ENCODE measurements at places on chromosomes 13 and 19.

- peak; percentile 62 for DNase-seq
Observed at GRCh38 chr19:11091703-11092153, 2.5 kb downstream of the LDLR start.

DNA sequence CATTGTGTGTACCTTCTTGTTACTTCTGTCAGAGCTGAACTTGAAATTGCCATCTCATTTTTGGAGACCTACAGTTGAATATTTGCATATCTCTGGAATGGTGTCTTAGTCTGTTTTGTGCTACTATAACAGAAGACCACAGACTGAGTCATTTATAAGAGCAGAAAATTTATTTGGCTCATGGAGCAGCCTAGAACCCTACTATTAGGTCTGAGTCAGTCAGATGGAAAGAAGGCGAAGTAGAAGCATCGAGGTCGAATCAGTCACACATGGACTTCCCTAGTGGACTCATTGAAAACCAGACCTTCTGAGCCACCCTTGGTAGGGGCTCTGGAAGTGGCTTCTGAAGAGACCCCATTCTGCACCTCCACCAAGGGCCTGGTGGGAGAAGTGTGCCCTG lies 33.9 kb upstream of the TPT1 start:
- no peak for DNase-seq

DNA sequence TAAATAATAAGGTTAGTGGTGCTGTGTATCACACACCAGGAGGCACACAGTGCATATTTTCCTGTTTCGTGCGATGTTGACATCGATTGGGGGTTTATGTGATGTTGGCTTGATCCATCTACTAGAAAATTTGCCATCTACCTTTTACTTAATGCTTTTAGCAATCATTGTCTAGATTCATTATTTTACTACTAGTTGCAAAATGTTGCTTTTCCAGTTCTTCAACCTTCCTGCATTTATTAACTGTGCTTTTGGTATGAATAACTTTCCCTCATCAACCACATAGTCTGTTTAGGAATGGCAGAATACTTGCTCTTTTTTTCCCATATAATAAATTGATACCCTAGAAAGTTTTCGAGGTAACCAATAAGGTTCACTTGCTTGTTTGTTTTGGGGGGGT lies 17.5 kb downstream of the C13orf42 start:
- DNase-seq, result no peak

DNA sequence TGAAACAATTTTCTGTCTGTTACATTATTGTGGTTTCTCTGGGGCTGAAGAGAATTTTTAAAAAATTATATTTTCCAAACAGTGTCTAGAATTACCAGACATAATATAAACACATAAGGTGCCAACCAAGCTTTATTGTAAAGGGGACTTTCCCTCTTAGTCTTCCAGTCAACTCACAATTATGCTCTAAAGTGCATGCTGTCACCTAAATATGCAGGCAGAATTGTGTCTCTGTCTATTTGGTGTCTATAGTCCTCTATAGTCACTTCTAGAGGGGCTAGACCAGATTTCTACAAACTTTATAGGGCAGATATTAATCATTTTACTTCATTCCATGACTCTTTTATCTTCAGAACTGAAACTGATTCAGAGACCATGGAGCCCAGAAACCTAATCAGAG lies 12.8 kb downstream of the ZNF254 start:
- no peak for DNase-seq

DNA sequence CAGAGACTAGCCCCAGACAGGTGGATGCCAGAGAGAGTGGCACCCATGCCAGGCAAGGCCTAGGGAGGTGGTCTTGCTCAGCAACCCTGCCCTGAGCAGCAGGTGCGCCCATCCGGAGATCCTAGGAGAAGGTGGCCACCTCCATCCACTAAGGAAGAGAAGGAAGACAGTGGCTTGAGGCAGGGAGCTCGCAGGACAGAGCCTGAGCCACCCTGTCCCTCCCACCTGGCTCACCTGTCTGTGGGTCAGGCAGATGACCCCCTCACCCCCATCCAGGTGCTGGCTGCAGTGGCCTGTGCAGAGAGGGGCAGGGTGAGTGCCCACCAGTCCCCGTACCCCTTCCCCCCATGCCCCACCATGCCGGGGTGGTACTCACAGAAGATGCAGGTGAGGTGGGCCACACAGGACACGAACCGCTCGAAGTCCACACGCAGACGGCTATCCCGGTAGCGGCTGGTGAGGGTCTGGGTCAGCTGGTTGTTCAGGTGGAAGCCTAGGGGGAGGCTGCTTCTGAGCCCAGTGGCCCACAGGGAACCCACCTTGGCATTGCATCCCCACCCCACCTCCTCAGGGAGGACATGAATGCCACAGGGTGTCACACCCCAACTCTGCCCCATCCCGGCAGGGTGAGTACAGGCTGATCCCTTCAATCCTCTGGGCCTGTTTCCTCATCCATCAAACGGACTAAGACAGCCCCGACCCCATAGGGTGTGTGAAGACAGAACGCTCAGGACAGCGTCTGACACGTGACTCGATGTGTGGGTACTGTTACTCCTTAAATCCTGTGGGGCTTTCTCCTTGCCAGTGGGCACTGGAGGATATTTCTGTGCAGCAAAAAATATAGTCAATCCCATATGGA lies 13.3 kb downstream of the CAPN12 start:
- no peak for DNase-seq

- no peak for DNase-seq
Observed at GRCh38 chr19:45100846-45101252, 7.9 kb downstream of the PPP1R37 start.

DNA sequence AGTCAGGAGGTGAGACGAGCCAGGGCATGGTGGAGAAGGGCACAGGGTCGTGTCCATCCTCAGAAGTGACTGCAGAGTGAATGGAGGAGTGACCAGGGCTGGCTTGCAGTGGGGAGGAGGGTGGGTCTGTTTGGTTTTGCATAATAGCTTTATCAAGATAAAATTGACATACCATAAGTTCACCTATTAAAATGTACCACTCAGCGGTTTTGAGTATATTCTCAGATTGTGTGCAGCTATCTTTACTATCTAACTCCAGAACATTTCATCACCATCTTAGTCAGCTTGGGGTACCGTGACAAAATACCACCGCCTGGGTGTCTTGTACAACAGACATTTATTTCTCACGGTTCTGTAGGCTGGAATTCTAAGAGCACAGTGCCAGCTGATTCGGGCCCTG lies 13.2 kb downstream of the ZNF8 start:
- no peak for DNase-seq

DNA sequence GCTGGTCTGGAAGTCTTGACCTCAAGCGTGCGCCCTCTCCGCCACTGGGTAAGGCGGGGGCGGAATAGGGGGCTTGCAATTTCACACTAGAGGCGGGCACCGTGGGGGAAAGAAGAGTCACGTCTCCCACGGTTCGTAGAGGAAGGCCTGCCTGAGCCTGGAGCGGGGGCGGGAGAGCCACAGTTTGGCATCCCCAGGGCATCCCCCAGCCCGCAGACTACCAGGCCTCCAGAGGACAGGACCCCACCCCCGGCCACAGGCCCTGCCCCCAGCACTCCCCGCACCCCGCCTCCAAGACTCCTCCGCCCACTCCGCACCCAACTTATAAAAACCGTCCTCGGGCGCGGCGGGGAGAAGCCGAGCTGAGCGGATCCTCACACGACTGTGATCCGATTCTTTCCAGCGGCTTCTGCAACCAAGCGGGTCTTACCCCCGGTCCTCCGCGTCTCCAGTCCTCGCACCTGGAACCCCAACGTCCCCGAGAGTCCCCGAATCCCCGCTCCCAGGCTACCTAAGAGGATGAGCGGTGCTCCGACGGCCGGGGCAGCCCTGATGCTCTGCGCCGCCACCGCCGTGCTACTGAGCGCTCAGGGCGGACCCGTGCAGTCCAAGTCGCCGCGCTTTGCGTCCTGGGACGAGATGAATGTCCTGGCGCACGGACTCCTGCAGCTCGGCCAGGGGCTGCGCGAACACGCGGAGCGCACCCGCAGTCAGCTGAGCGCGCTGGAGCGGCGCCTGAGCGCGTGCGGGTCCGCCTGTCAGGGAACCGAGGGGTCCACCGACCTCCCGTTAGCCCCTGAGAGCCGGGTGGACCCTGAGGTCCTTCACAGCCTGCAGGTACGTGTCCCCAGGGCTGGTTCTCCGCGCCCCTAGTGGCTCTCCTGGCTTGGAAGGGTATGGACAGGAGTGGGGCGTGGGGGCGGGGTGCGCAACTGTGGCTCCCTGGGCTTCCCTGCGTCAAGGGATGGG lies at the start of gene ANGPTL4:
Gene ANGPTL4 (plus strand): TSS at position 353 of the 969 bp plus-strand sequence. CDS start 167 bp downstream, at position 520.
- DNase-seq, result peak; percentile 37

DNA sequence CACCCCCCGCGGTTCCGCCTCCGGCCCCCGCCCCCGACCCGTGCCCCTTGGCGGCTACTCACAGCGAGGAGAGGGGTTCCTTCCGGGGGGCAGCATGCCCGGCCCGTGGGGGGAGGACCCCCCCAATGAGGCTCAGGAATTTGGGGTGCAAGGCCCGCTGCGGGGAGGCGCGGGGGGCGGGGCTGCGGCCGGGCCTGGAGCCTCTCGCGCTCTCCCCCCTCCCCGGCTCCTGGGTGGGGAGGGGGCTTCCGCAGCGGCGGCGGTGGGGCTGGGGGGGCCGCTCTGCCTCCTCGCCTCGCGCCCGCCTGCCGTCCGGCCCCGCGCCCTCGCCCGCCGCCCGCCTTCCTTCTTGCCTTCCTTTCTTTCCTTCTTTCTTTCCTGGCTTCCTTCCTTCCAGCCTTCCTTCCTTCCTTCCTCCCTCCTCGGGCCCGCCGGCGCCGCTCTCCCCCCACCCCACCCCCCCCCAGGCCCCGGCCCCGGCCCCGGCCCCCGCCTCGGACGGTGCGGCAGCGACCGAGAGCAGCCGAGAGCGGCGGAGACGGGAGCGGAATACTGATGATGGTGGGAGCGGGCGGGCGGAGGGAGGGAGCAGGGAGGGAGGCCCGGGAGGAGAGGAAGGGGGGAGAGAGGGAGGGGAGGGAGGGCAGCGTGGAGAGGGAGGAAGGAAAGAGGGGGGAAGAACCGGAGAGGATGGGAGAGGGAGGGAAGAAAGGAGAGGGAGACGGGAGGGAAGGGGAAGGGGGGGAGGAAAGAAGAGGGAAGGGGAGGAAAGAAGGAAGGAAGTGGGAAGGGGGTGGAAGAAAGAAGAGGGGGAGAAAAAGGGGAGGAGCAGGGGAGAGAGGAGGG lies at the start of gene LRRC4B:
Gene LRRC4B (minus strand): TSS at position 554 of the 846 bp plus-strand sequence. CDS start 19,597 bp downstream, outside the sequence.
- no peak for DNase-seq

DNA sequence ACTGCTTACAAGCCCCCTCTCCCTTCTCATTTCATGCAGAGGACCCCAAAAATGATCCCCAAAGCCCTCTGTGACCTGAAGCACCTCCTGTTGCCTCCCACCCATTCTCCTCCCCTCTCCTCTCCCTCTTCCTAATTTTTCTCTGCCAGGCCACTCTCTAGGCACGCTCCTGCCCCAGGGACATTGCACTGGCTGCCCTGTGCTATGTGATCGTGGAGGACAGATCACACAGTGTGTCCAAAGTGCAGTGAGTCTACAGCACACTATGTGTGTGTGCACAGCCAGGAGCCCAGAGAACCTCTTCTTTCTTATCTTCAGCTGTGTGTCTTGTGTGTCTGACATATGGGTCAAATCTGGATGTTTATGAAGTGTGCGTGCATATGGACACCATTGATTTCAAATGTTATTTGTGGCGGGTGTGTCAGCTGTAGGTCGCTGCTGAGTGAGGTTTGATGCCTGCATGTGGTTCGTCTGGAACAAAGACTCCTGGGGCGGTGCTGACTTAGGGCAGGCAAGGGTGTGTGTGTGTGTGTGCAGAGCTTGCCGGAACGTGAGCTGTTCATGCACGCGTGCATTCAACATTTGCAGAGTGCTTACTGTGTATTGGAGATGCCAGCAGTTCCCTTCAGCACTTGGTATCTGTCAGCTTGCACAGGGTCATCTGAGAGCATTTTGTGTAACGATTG lies 2.1 kb upstream of the KLHL26 start:
- DNase-seq, result no peak

- DNase-seq, result peak; percentile 45
Observed at GRCh38 chr19:6065685-6066374, 44.5 kb downstream of the RFX2 start.

DNA sequence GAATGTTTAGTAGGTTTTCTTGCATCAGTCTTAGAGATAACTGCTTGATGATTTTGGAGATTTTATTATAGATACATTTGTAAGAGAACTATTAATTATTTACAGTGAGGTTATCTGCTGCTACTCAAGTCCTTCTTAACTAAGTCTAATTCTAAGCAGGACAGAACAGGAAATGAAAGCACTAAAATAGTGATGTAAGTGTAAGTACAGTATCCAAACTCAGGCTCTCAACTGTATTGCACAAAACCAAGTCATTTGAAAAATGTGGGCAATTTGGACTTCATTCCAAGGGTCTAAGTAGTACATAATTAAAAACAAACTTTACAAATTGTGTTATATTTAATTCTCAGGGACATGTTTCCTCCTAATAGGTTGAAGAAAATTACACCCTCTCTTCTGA lies 417.1 kb downstream of the ITGBL1 start:
- no peak for DNase-seq

DNA sequence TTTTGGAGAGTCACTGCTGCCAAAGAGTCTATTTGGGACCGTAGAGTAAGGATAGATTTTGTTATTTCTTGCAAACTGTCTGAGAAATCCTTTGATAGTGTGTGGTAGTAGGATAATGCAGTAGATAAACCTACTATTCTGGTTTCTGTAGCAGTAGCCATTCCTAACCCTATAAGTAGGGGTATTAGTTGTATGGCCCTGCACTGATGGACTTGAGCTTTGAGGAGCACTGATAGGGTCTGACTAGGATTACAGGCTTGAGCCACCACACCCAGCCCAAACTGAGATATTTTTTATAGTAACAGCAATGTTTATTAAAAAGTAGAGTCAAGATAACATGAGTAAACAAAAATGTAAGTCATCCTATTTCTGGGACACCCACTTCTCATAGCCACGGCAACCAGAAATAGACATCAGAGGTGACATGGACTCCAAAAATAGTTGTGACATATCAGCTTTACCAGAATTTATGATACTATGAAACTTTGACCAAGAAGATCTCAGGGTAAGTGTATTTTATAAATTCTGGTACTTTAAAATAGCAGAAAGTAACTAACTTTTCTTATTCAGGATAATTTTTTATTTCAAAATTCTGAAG lies 479.1 kb downstream of the SUCLA2 start:
- no peak for DNase-seq

DNA sequence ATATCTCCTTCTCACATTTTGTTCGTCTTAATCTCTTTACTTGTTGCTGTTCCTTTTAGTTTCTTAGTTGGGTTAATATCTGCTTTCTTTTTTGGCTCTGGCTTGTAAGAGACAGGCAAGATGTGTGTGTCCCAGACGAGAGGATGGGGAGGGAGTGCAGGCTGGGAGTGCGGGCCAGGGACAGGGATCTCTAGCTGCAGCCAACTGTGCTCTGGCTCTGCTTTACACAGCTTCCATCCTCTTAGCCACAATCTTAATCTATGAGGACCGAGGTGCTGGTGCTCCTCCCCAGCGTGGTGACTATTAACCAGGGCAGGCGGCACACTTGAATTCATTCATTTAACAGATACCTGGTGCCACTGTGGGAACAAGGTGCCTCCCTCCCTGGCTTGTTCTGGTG lies 70.9 kb upstream of the WASF3 start:
- no peak for DNase-seq

GRCh38 chr13:24133021-24133795 lies 27.3 kb upstream of the SPATA13 start:
- DNase-seq, result no peak

DNA sequence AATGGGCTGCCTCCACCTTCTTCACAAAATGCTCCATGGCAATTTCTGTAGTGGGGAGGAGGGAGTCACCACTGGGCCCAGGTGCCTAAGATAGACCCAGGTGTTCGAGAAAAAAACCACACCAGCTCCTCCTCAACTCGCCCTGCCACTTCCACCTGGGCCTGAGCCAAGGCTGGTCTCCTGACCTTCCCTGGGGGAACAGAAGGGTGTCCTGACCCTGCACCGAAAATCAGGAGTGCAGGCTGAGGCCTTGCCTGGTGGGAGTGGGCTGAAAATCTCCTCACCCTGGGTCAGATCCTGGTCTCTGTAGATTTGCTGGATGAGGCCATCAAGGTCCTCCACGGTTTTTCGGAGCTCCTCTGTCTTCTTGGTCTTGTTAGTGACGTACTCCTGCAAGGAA lies 17.6 kb upstream of the AKAP8 start:
- DNase-seq, result no peak
